ENCODE measurements at places on chromosomes 4 and X.
A peak's percentile ranks its signal among the peaks of the same experiment; 100 is the strongest.

GRCh38 chr4:83378419-83378818, 43.8 kb upstream of the HPSE start:
- H3K27me3 ChIP-seq: peaks cover 19% of the 10 kb centered on the region
- H3K36me3 ChIP-seq: peaks cover 5% of the 10 kb centered on the region
- H3K27ac ChIP-seq: no peak overlapping the region
- no peak overlapping the region for H3K4me3 ChIP-seq
- H3K4me1 ChIP-seq: no peaks in the 10 kb centered on the region
- DNase-seq: no peak

DNA sequence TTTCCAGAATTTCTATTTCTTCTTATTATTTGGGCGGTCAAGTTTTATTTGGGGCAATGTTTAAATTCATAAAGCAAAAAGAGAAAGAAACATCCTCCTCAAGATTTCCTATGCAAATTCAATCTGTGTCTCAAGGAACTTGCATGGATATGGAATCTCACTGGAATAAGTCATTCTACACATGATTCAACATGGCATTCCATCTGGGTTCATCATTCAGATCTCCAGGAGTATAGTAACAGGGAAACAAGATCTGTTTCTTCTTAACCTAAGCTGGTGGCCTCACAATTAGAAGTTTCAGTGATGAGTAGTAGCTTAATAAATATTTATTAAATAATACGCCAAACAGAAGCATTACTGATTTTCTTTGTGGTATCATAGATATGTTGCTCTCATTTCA, 19.8 kb downstream of the KLHL34 start:
- H3K36me3 ChIP-seq: no peaks in the 10 kb centered on the region
- no peak overlapping the region for H3K27ac ChIP-seq
- no peak overlapping the region for H3K4me3 ChIP-seq
- H3K27me3 ChIP-seq: no peaks in the 10 kb centered on the region

DNA sequence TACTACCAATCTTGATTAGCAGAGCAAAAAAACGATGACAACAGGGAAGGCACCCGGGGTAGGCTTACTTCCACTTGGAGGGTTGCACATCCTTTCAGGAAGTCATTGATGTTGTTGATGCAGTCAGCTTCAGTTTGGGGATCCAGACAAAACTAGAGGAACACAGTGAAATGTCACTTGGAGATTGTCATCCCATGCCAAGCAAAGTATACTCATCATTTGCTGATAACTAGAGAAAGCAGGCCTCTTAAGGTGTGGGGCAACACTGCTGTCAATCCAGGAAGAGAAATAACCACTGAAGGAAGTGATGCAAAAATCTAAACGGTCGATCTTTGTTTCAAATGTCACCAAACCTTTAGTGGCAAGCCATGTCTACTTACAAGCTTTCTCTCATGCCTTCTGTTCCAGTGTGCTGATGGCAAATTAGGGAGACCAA, 1.4 kb downstream of the ARHGEF6 start:
- H3K36me3 ChIP-seq: peaks cover 31% of the 10 kb centered on the region
- H3K27me3 ChIP-seq: no peaks in the 10 kb centered on the region
- peak; percentile 28 for DNase-seq
- peak overlapping the region; percentile 84 for H3K4me3 ChIP-seq
- H3K4me1 ChIP-seq: peaks cover 77% of the 10 kb centered on the region

DNA sequence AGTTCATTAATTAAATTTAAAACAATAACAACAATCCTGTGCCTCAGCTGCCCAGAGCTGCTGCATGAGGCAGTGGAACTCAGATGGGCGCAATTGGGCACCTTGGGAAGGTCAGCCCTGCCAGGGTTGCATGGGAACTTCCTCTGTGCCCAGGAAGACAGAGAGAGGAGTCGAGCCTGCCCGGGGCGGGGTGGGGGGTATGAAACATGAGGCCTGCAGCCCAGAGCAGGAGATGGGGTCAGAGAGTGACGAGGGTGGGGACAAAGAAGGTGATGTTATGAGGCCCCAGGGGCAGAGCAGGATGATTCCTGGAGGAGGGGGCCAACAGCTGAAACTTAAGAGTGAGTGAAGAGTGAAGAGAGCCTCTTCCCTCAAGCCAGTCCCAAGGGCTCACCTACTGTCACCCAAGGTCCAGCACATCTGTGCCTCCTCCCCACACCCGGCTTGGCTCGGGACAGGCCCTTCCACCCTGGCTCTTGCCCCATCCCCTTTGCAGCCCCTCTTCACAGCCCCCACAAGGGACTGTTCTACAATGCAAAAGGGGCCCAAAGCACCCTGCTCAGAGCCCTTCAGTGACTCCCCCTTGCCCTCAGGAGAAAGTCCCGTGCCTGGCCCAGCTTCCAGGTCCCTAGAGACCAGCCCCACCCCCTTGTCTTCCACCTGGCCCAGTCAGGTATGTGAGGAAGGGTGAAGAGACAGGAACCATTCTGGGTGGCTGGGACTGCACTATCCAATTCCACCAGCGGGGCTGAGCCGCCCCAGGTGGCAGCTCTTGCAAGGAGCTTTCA, 31.4 kb downstream of the HMX1 start:
- no peak overlapping the region for H3K27ac ChIP-seq
- DNase-seq: peak; percentile 11
- H3K4me1 ChIP-seq: no peaks in the 10 kb centered on the region
- H3K27me3 ChIP-seq: no peaks in the 10 kb centered on the region

- no peaks in the 10 kb centered on the region for H3K36me3 ChIP-seq
- no peak overlapping the region for H3K4me3 ChIP-seq
- H3K4me1 ChIP-seq: no peaks in the 10 kb centered on the region
- no peak for DNase-seq
- no peaks in the 10 kb centered on the region for H3K27me3 ChIP-seq
- no peak overlapping the region for H3K27ac ChIP-seq
Measured at GRCh38 chr4:63566658-63567057, 842.6 kb downstream of the TECRL start.

DNA sequence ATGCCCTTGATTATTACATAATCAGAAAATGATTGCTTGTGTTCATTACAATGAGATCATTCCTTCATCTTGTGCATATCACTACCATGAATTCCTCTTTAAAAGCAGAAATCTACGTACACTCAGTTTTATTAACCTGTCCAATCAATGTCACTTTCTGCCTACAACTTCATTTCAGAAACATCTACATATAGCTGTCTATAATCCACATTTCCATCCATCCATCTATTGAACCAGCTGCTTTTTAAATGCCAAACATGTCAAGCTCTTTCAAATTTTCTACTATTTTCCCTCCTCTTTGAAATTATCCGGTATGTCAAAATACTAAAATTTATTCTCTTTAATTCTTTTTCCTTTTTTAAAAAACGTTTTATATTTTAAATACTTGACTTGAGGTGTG, 462.0 kb downstream of the GABRG1 start:
- no peaks in the 10 kb centered on the region for H3K27me3 ChIP-seq
- no peak overlapping the region for H3K4me3 ChIP-seq
- H3K4me1 ChIP-seq: no peaks in the 10 kb centered on the region
- DNase-seq: no peak

- no peak overlapping the region for H3K27ac ChIP-seq
- no peaks in the 10 kb centered on the region for H3K4me1 ChIP-seq
- DNase-seq: no peak
- no peaks in the 10 kb centered on the region for H3K27me3 ChIP-seq
Measured at GRCh38 chrX:131521824-131522223, 22.1 kb upstream of the OR13H1 start.

- H3K27ac ChIP-seq: no peak overlapping the region
- no peaks in the 10 kb centered on the region for H3K27me3 ChIP-seq
- H3K4me3 ChIP-seq: no peak overlapping the region
- DNase-seq: no peak
Measured at GRCh38 chrX:14235004-14235403, 205.3 kb upstream of the GEMIN8 start.

- H3K36me3 ChIP-seq: peaks cover 28% of the 10 kb centered on the region
- H3K27ac ChIP-seq: peak overlapping the region; percentile 16
- no peak overlapping the region for H3K4me3 ChIP-seq
- H3K4me1 ChIP-seq: peaks cover 45% of the 10 kb centered on the region
Measured at GRCh38 chr4:25842229-25842845, 20.5 kb downstream of the SEL1L3 start.

- DNase-seq: no peak
- H3K27ac ChIP-seq: no peak overlapping the region
- H3K36me3 ChIP-seq: no peaks in the 10 kb centered on the region
- H3K4me3 ChIP-seq: no peak overlapping the region
- H3K27me3 ChIP-seq: no peaks in the 10 kb centered on the region
Measured at GRCh38 chrX:17471121-17471520, 96.1 kb downstream of the NHS start.

- H3K4me3 ChIP-seq: no peak overlapping the region
- no peak for DNase-seq
- peaks cover 24% of the 10 kb centered on the region for H3K27me3 ChIP-seq
- peak overlapping the region; percentile 69 for H3K27ac ChIP-seq
Measured at GRCh38 chr4:76990288-76991080, 40.9 kb downstream of the SEPTIN11 start.

- DNase-seq: no peak
- no peak overlapping the region for H3K4me3 ChIP-seq
- peaks cover 14% of the 10 kb centered on the region for H3K27me3 ChIP-seq
- H3K4me1 ChIP-seq: no peaks in the 10 kb centered on the region
- no peaks in the 10 kb centered on the region for H3K36me3 ChIP-seq
- no peak overlapping the region for H3K27ac ChIP-seq
Measured at GRCh38 chr4:183985786-183986185, 80.7 kb downstream of the STOX2 start.

- H3K27me3 ChIP-seq: no peaks in the 10 kb centered on the region
- no peaks in the 10 kb centered on the region for H3K4me1 ChIP-seq
- H3K4me3 ChIP-seq: no peak overlapping the region
- H3K36me3 ChIP-seq: no peaks in the 10 kb centered on the region
- DNase-seq: no peak
Measured at GRCh38 chrX:38312436-38312835, 14.9 kb downstream of the RPGR start.

DNA sequence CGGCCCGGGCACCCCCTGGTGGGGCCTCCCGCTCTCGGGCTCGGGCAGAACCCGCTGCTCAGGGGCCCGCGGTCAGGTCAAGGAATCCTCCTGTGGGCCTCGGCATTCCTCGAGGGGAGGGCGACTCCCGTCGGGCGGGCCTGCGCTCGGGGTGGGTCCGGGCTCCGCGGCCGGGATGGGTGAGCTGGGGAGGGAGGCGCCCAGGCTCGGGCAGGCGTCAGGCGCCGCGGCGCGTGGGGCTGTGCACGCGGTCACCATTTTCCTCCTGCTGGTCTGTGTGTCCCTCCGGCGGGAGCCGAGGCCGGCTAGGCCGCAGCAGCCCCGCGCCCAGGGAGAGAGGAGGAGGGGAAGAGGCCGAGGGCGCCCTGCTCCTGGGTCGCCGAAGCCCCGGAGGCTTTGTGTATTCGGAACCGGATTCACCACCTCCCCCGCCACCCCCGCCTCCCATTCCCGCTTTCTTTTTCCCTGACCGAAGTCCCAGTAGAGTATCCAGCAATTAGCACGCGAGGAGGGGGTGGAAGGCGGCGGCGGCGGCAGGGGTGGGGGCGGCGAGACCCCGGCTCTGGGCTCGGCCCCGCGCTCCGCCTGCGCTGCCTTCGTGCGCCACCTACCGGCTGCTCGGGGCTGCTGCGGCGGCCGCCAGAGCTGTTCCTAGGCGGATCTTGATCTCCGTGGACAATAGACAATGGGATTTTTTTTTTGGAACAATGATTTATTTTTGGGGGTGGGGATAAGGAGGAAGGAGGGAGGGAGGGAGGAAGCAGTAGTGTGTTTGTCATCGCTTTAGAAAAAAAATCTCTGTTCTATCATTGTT, 99.0 kb upstream of the MAML3 start:
- peaks cover 10% of the 10 kb centered on the region for H3K4me1 ChIP-seq
- H3K4me3 ChIP-seq: peak overlapping the region; percentile 61
- peak; percentile 65 for DNase-seq
- no peaks in the 10 kb centered on the region for H3K36me3 ChIP-seq

DNA sequence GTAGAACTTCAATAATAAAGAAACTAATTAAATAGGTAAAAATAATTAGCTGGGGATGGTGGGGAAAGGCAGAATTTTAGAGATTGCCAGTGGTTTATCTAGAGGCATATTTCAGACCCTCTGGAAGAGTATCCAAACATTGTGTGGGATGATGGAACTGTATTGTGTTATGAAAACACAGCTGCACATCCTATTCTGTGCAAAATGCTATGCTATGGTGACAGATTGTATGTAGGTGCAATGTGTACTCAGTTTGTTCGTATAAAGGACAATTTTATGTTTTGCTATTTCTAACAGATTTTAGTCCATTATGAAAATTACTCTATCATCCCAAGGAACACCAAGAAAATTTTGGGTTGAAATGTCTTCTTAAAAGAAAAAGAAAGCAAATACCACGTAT, 1054.7 kb downstream of the PDHA2 start:
- no peak overlapping the region for H3K27ac ChIP-seq
- H3K4me3 ChIP-seq: no peak overlapping the region
- H3K4me1 ChIP-seq: no peaks in the 10 kb centered on the region
- no peaks in the 10 kb centered on the region for H3K27me3 ChIP-seq
- no peaks in the 10 kb centered on the region for H3K36me3 ChIP-seq

GRCh38 chr4:150164055-150164454, 85.8 kb downstream of the DCLK2 start:
- H3K4me1 ChIP-seq: no peaks in the 10 kb centered on the region
- H3K27ac ChIP-seq: no peak overlapping the region
- no peak for DNase-seq
- no peaks in the 10 kb centered on the region for H3K36me3 ChIP-seq

DNA sequence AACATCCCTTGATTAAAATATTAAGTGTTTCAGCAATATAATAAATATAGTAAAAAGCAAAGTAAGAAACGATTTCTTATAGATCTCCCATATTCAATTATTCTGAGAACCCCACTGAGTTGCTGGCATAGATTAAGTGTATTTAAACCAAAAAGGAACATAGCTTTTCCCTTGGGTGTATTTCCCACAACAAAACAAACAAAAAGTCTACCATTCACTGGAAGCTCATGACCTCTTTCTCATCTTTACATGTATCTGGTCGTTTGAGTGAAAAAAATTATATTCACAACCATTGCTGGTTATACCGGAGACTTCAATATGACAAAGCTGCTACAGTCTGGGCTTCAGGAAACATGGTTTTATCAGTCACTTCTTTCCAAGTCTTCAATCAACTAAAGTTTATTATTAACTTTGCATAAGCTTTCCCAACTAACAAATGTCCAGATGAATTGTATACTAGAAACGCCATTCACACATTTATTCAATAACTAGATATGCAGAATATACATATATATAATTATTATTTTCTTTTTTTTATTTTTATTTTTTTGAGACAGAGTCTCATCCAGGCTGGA, 38.6 kb downstream of the ZNF827 start:
- H3K4me1 ChIP-seq: peaks cover 8% of the 10 kb centered on the region
- H3K27me3 ChIP-seq: no peaks in the 10 kb centered on the region
- peaks cover 20% of the 10 kb centered on the region for H3K36me3 ChIP-seq
- H3K27ac ChIP-seq: no peak overlapping the region

- no peak overlapping the region for H3K27ac ChIP-seq
- no peak for DNase-seq
- H3K27me3 ChIP-seq: no peaks in the 10 kb centered on the region
- H3K4me3 ChIP-seq: no peak overlapping the region
- no peaks in the 10 kb centered on the region for H3K4me1 ChIP-seq
Measured at GRCh38 chr4:27154706-27155105, 294.1 kb downstream of the STIM2 start.
